ENCODE measurements at places on chromosomes 2 and 18.
A peak's percentile ranks its signal among the peaks of the same experiment; 100 is the strongest.

DNA sequence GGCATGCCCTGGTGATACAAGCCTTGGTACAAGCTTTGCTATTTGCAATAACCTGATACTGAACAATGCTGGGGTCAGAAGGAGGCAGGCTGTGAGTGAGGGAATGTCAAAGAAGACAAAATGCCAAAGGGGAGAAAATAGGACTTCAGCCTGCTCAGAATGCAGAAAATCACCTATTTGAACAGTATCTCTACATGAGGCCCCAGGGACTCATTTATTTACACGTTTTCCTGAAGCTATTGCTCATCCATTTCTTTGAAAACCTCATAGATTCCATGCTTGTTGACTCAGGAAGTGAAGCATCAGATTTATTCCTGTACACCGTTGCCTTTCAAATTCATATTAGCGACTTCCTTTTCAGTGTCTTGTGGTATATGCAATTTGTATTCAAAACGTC is 69.4 kb upstream of the CBLN2 start:
- DNase-seq, result no peak

GRCh38 chr2:152127628-152128027 is 28.8 kb upstream of the CACNB4 start:
- DNase-seq, result no peak

DNA sequence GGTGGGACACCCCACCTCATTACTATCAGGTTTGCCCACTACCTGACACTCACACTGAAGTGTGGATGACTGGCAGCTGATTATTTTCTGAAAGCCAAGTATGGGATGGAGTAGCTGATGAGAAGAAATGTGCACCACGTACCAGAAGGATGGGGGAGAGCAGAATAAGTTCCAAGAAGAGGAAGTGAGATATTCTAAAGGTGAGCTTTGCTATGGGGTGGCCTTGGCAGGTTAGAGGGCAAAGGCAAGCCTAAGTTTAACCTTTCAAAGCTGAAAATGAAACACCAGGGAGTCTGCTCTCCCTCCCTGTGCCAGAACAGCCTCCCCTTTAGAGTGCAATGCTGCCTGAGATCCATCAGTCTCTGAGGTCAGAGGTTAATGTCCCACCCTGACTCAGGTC is 196.1 kb upstream of the OSR1 start:
- no peak for DNase-seq

GRCh38 chr2:76120176-76120575 is 409.5 kb upstream of the GCFC2 start:
- DNase-seq, result no peak

DNA sequence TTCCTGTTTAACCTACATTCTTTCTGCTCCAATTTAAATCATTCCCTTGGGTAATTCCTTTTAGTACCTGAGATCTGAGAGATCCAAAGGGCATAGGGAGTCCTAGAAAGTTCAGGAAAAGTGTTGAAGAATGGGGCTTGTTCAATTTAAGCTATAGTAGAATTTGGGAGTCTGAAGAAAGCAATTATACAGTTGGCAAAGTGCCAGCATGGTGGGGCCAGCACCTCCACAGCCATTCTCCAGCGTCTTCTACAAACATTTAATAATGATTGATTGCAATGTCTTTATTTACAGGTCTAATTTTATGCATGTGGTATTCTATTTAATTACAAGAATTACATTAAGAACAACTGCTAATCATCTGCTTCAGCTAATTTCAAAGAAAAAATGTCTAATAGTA is 957.7 kb upstream of the GYPC start:
- no peak for DNase-seq

- DNase-seq, result peak; percentile 40
These were observed 775 bp downstream of the SNED1 start for GRCh38 chr2:240998995-240999791.

GRCh38 chr2:177625744-177626650 is 233.4 kb downstream of the AGPS start:
- peak; percentile 20 for DNase-seq

GRCh38 chr2:46977280-46977665 is 61.7 kb upstream of the MCFD2 start:
- DNase-seq, result no peak

GRCh38 chr18:36330435-36331052 is 33.0 kb downstream of the FHOD3 start:
- DNase-seq, result no peak

DNA sequence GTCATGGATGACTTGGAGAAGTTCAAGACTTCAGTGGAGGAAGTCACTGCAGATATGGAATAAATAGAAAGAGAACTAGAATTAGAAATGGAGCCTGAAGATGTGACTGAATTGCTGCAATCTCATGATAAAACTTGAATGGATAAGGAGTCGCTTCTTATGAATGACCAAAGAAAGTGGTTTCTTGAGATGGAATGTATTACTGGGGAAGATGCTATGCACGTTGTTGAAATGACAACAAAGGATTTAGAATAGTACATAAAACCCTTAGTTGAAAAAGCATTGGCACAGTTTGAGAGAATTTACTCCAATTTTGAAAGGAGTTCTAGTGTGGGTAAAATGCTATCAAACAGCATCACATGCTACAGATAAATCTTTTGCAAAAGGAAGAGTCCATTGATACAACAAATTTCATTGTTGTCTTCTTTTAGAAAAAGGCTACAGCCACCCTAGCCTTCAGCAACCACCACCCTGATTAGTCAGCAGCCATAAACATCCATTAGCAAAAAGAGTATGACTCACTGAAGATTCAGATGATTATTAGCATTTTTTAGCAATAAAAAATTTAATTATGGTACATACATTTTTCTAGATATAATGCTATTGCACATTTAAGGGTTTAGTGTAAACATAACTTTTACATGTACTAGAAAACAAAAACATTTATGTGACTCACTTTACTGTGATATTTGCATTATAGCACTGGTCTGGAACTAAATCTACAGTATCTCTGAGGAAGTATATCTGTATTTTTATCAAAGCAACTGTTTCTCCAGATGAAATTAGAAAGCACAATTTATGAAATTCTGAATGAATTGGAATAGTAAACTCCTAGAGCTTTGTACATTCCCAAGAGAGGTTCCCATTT is 110.5 kb upstream of the TACR1 start:
- DNase-seq, result no peak

DNA sequence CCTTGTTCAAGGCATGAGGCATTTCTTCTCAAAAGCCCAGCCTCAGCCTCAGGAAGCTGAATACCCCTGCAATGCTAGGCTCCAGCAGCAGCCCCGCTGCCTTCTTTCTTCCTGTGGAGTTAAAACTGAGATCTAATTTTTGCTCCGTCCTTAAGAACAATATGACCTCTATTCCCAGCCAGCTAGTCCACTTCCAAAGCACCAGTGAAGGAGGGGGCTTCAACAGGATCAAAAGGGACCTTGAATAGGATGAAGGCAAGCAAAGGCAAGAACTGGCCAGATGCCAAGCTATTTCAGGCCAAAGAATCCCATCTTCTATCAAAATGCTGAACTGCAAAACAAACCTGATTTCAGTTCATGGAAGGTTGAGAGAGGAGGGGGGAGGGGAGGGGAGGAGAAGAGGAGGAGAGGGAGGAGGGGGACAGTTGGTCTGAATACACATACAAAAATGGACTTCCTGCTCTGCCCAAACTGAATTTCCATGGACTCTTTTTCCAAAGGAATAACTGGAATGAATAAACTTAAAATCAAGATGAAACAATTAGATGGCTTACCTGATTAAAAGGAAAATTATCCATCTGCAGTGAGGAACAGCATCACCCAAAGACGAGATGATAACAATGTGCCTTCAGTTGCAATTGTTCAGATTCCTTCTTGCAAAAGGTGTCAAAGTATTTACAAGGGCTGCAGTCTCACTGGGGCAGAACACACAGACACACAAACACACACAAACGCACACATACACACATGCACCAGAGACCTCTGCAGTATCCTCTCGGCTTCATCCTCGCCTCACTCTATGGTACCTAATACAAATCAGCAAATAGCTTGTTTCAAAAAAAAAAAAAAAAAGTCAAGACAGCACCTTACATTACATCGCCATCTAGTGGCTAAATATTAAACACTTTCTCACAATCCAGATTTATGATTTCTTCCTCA is at the start of gene SCN1A:
TSS of gene SCN1A (minus strand) at position 804 of the 939 bp plus-strand sequence. CDS start 54,399 bp downstream, outside the sequence.
- peak; percentile 66 for DNase-seq

DNA sequence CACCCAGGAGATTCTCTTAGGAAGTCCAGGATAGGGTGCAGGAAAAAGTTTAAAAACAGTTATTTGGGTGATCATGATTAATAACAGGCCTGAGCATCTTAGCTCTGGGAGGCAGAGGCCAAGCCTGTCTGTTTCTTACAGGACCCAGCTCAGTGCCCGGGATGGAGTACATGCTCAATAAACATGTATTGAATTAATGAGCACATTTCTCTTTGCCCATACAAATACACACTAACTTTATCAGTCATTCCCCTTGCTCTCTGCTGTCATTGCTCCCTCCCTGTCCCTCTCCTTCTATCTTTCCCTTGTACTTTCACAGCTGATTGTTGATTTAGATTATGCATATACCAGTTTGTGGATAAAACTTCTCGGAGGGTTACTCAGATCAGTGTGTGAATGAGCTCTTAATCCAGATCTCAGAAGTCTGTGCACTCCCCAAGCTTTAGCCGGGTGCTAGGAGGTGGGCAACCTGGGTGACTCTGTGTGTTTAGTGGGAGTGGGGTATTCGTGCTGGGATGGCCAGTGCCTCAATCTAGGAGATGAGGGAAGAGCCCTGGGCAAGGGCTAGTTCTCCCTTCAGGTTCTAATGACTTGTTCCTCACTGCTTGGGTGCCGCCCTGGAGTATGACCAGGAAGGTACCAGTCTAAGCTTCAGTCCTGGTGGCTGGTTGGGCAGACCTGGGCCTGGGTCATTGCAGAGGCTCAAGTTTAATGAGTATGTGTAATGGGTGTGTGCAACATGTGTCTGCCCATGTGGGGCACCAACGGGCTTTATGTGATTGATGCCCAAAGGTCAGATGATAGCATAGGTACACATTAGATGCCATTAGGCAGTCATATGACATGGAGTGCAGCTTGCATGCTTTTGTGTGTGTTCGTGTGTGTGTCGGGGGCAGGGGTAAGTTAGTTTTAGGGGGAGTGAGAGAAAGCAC is 10.6 kb downstream of the EMX1 start:
- no peak for DNase-seq

GRCh38 chr2:134683561-134684112 is 35.2 kb downstream of the TMEM163 start:
- peak; percentile 91 for DNase-seq

GRCh38 chr2:105183555-105184323 is 57.8 kb upstream of the GPR45 start:
- DNase-seq, result no peak

- no peak for DNase-seq
These were observed 29.9 kb downstream of the PDE6D start for GRCh38 chr2:231751042-231751815.

- DNase-seq, result no peak
These were observed 357.2 kb upstream of the MYT1L start for GRCh38 chr2:2688254-2688653.

DNA sequence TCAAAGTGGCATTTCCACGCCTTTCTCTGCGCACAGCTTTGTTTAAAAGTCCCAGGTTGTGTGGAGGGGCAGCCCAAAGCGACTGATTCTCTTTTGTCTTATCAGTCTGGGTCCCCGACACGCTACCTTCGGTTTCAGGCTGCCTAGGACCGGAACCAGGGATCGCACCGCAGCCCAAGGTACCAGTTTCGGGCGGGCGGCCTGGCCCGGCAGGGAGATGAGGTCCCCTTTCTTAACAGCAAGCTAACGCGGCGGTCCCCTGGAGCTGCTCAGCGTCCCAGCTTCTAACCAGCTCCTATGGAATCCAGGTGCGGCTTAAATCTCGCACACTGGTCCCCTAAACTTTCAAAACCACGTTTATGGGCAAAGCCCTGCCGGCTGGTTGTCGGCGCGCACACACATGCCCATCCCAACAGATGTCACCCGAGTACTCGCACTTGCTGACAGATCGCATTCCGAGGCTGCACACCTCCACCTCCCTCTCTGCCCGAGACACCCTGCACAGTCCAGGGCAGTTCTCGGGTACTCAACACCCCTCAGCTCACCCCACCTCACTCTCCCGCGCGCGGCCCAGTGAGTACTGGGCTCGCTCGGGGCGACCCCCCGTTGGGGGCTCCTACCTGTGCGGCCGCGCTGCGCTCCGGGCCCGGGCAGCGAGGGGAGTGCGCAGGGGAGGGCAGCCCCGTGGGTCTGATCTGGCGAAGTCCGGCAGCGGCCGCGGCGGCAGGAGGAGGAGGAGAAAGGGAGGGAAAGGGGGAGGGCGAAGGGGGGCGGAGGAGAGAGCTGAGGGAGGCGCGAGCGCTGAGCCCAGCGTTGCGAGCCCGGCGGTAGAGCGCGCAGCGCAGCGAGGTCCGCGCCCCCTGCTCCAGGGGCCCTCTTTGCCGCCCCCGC is at the start of gene EFEMP1:
TSS of gene EFEMP1 (minus strand) at position 692 of the 891 bp plus-strand sequence. CDS start 1,342 bp downstream, outside the sequence.
- DNase-seq, result peak; percentile 89

DNA sequence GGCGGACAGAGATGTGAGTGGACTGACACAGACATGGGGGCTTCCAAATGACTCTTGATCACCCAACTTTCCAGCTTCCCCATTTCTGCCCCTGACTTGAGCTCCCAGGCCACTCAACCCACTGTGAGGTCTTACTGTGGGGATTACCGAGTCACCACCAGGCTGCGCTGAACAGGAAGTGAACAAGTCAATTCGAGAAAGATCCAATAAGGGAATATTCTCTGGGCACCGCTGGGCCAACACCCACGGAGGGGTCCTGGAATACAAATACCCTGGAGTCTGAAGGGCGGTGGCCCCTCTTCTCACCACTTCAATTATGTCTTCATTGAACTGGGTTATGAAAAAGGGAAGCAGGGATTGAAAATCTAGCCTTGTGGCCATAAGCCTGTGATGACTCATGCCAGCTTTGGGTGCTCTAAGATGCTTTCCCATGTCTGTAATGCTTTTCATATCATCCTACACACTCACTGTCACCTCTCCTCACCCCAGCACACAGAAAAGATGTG is 37.7 kb downstream of the BCL11A start:
- DNase-seq, result no peak

DNA sequence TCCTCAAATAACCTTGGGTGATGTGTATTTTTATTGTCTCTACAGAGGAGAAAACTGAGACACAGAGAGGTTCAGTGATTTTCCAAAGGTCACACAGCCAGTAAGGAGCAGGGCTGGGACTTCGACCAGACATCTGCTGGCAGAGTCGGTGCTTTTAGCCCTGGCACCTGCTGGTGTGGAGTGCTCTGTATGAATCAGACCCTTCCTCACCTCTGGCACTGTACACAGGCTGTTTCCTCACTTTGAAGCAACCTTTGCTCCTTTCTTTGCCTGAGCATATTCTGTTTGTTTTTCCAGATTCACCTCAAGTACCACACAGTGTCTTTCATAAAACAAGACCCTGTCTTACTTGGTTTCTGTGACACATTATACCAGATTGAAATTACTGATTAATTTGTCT is 107.9 kb downstream of the DPP10 start:
- no peak for DNase-seq

DNA sequence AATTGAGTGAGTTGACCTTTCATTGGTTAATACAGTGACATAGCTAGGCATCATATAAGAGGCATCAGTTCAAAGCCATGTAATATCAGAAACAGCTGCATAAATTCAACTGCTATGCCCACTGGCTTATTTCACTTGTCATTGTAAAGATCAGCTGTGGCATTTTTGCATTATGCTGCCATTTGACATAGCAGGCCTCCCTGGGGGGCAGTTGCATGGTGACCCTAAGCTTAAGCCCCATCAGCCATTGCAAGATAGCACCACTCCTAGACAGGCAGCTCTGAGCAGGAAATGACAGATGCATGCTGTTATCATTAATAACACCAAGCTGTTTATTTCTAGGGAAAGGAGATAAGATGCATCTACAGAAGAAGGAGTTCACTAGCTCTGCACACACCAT is 233.4 kb upstream of the CNTNAP5 start:
- DNase-seq, result no peak

GRCh38 chr2:103268841-103269498 is 507.1 kb downstream of the TMEM182 start:
- no peak for DNase-seq

Data from lung microvascular endothelial cell (primary cell).